ENCODE measurements at places on chromosomes 2 and 18. TPM values are rescaled to one million over a fixed set of nuclear protein-coding genes. Genes with fewer than 3 reads are reported as not detected.

TUBA3E gene
- total RNA-seq: not detected

KYNU gene
- 3.3 TPM for total RNA-seq

CD207 gene
- total RNA-seq: not detected

DNA sequence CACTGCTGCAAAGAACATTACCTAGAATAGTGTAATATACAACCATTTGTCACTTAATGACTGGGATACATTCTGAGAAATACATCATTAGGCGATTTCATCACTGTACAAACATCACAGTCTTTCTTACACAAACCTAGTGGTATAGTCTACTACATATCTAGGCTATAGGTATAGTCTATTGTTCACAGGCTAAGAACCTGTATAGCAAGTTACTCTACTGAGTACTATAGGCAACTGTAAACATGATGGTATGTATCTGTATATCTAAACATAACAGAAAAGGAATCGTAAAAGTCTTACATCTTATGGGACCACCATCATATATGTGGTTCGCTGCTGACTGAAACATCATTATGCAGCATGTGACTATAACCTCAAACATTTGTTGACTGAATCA is 21.4 kb downstream of the SP3 start:
- peaks cover 2% of the 10 kb centered on the region for H3K36me3 ChIP-seq
- no peaks in the 10 kb centered on the region for H3K27me3 ChIP-seq
- H3K4me3 ChIP-seq: no peak overlapping the region
- no peak overlapping the region for H3K27ac ChIP-seq

DNA sequence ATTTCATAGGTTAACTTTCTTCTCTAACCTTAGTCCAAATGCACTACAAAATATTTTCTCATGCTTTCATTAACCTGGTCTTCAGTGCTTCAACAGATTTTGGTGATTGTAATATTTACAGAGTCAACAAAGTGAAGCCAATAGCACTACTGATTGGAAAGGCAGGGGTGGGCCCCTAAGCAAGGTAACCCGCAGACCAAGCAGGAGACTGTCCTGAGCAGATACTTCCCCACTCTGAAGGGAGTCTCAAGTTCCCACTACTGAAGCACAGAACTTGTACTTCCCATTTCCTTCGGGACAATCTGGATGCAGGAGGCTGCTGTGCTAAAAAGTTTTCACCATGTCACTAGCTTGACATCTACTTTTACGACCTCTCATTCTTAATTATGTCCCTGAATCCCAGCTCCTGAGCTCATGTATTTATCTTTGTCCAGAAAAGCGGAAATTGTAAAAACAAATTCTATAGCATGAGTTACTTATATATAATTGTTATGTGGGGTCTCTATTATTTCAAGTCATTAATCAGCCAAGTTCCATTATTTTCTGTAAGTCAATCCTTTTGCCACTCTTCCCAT is 311.6 kb upstream of the REV1 start:
- no peaks in the 10 kb centered on the region for H3K27me3 ChIP-seq
- no peak for DNase-seq
- H3K4me3 ChIP-seq: no peak overlapping the region
- no peak overlapping the region for H3K27ac ChIP-seq
- H3K4me1 ChIP-seq: no peaks in the 10 kb centered on the region

BCL11A gene
- total RNA-seq: 2.6 TPM

- H3K27ac ChIP-seq: no peak overlapping the region
- H3K4me3 ChIP-seq: no peak overlapping the region
- DNase-seq: no peak
- no peaks in the 10 kb centered on the region for H3K36me3 ChIP-seq
- no peaks in the 10 kb centered on the region for H3K4me1 ChIP-seq
These were observed 74.3 kb upstream of the KYNU start for GRCh38 chr2:142803158-142803557.

GRCh38 chr2:98396745-98397355 is 47.8 kb upstream of the INPP4A start:
- no peaks in the 10 kb centered on the region for H3K4me1 ChIP-seq
- no peaks in the 10 kb centered on the region for H3K27me3 ChIP-seq
- no peak overlapping the region for H3K27ac ChIP-seq
- DNase-seq: no peak
- no peaks in the 10 kb centered on the region for H3K36me3 ChIP-seq

- DNase-seq: no peak
- H3K36me3 ChIP-seq: no peaks in the 10 kb centered on the region
- no peaks in the 10 kb centered on the region for H3K27me3 ChIP-seq
- H3K4me3 ChIP-seq: no peak overlapping the region
- no peaks in the 10 kb centered on the region for H3K4me1 ChIP-seq
- no peak overlapping the region for H3K27ac ChIP-seq
These were observed 649.1 kb downstream of the NYAP2 start for GRCh38 chr2:226048611-226049010.

DNA sequence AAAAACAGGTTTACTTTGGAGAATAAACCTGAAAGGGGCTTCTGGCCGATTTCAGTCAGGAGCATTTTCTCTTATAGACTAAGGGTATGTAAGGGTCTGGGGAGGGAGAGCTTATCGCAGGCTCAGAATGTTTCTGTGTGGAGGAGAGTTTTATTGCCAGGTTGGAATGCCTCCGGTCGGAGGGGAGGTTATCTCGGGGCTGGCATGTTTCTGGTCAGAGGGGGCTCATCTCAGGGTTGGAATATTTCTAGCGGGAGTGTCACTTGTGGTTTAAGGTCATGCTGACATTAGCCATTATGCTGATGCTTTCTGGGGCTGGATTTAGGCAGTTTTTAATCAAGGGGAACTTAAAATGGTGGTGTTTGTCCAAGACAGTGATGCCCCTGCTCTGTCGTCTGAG is 333.6 kb downstream of the METTL4 start:
- H3K4me3 ChIP-seq: no peak overlapping the region
- DNase-seq: no peak
- no peaks in the 10 kb centered on the region for H3K4me1 ChIP-seq

DNA sequence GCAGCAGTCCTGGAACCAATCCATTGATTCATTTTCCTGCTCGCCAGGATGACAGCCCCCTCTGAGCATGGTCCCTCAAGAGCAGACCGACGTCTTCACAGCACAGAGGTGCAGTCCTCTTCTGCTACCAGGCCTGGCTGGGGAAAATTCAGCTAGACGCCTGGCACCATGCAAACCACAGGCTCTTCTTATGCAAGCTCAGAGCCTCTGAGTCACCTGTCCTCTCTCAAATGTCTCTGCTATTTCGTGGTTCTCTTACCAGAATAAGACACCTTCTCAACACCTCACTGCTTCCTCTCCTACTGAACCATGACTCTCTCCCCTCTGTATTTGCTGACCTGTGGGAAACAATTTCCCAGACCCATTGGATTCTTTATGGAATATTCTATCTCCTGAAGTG is 79.8 kb upstream of the CYRIA start:
- no peak overlapping the region for H3K27ac ChIP-seq
- no peaks in the 10 kb centered on the region for H3K4me1 ChIP-seq
- H3K36me3 ChIP-seq: no peaks in the 10 kb centered on the region
- no peaks in the 10 kb centered on the region for H3K27me3 ChIP-seq
- DNase-seq: no peak
- H3K4me3 ChIP-seq: no peak overlapping the region

DNA sequence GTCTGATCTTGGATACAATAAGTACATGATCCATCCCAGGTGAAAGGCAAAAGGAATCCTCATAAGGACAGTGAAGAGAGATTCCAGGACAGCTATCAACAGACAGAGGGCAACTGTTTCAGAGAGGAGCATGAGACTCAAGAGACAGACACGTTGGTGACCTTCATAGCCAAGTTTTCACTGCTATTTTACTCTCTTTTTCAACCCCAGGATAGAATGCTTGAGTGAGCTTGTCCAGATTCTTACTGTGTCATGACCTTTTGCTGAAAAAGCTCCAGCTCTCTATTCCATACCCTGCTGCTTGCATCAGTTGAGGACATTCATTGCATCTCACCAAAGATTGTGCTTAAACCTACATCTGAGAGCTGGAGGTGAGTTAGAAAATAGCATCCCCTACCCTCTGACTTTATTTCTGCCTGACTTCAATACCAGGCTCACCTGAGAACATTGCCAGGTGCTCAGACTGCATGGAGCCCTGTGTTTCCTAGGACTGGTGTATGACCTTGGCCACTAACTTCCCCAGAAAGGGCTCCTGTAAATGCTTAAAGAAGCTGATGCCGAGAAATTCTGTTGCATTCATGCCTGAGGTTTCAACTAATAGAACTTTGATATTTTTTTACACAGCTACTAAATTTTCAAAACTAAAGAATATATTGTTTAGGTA is 70.4 kb upstream of the TMEM17 start:
- H3K36me3 ChIP-seq: no peaks in the 10 kb centered on the region
- no peak overlapping the region for H3K27ac ChIP-seq
- H3K4me3 ChIP-seq: no peak overlapping the region
- peaks cover 2% of the 10 kb centered on the region for H3K27me3 ChIP-seq
- DNase-seq: no peak

DNA sequence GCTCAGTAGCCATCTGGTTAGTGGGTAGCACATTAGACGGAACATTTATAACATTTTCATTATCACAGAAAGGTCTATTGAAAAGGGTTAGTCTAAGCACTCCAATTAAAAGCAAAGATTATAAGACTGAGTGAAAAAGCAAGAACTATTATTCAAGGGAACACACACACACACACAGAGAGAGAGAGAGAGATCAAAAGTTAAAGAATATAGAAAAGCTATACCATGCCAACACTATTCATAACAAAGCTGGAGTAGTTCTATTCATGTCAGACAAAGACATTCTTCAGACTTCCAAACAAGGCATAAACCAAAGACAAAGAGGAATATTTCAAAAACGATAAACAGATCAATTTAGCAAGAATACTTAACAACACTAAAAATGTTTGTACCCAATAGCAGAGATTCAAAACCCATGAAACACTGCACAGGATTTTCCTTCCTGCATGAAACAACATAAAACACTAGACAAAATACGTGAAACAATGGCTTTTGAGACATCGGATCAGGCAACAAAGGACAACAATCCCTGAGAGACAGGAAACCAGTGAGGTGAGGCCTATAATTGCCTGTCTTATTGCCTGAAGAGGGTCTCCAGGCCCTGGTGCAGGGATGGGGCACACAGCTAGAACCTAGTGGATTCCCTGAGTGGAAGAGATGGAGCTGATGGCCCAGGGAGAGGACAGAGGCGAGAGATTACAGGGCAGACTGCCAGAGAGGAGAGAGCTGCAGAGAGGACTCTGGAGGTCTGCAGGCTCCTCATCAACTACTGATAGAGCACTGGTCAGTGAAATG is 83.6 kb upstream of the NPAS2 start:
- H3K27me3 ChIP-seq: no peaks in the 10 kb centered on the region
- no peaks in the 10 kb centered on the region for H3K36me3 ChIP-seq
- no peak for DNase-seq
- H3K4me1 ChIP-seq: no peaks in the 10 kb centered on the region
- H3K27ac ChIP-seq: no peak overlapping the region

HRH4 gene
- 13.9 TPM for total RNA-seq

DNA sequence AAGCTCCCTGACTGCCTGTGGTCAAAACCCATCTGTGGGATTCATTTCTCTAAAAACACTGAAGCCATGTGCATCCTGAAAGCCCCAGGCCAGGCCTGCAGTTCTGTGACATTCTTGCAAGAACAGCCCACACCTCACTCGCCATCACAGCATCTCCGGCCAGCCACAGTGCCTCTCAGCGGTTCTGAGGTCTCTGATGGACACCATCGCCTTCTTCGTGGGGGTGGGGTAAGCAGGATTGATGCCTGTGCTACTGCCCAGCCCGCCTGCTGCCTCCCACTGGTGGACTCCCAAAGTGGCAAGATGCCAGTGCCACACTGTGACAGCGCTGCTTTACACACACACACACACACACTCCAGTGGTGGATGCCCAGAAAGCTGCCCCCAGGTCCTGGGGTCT is 5.2 kb upstream of the PRLH start:
- H3K27me3 ChIP-seq: no peaks in the 10 kb centered on the region
- H3K27ac ChIP-seq: no peak overlapping the region
- H3K4me3 ChIP-seq: no peak overlapping the region

DNA sequence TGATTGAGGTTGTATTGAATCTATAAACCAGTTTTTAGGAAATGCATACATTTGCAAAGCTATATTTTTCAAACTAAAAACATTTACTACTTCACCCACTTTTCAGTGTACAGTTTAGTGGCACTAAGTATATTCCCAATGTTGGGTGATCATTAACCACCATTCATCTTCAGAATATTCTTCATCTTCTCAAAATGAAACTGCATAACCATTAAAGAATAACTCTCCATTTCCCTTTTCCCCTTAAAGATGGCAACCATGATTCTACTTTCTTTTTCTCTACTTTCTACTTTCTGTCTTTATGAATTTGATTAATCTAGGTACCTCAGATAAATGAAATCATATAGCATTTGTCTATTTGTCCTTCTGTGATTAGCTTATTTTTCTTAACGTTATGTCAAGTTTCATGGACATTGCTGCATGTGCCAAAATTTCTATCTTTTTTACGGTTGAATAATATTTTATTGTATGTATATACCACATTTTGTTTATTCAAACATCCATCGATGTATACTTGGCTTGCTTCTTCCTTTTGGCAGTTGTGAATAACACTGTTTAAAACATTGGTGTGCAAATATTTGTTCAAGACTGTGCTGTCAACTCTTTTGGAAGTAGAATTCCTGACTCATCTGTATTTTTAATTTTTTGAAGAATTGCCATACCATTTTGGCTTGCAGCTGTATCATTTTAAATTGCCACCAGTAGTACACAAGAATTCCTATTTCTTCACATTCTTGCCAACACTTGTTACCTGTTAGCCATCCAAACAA is 104.9 kb downstream of the RPRM start:
- no peak overlapping the region for H3K4me3 ChIP-seq
- H3K27me3 ChIP-seq: no peaks in the 10 kb centered on the region
- no peaks in the 10 kb centered on the region for H3K36me3 ChIP-seq
- DNase-seq: no peak

RNU2-63P gene
- total RNA-seq: 48.3 TPM

DNA sequence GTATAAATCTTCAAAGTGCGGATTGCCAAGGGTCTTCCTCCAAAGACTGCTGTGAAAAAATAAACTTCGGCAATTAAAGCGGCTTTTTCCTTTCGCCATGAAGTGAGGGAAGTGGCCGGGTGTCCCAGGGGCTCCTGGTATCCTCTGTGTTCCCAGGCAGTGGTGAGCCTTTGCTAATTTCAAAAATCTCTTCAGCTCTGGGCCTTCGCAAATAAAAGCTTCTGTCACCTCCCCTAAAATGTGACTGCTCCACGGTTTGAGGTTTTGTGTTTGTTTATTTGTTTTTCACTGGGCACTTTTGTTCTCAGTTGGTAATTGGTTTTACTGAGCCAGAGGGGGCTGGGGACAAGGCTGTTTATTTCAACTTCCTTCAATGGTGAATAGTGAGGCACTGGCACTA is 270.1 kb upstream of the POU3F3 start:
- H3K27ac ChIP-seq: no peak overlapping the region
- no peaks in the 10 kb centered on the region for H3K4me1 ChIP-seq
- H3K4me3 ChIP-seq: no peak overlapping the region
- no peaks in the 10 kb centered on the region for H3K36me3 ChIP-seq
- no peaks in the 10 kb centered on the region for H3K27me3 ChIP-seq
- DNase-seq: no peak

DSG3 gene
- not detected for total RNA-seq

Measured in natural killer cell (primary cell).